ENCODE measurements at places on chromosomes 5 and 9.

DNA sequence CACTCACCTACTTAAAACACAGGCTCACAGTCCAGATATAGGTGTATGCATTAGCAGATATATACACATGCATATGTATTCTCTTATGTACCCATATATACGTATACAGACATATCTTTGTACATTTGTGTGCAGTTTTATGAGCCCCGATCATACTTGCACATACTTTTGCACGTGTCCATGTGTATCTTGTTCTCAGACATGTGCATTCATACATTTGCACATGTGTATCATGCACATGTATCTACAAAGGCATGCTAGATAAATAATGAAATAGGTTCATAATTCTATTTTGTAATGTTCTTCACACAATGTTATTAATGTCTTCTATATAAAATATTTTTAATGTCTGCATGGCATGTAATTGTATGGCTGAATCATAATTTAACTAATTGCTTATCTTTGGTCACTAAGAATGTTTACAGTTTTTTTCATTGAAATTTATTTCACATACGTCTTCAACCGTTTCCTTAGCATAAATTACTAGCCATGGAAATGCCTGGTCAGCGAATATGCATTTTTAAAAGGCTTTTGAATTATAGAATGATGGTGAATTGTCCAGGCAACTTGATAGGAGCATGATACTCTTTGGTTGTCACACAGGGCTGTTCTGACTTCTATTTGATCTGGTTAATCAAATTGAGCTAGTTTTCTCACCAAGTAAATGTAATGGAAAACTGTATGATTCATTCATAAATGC is 2.6 kb downstream of the NDFIP1 start:
- DNase-seq: no peak

- DNase-seq: no peak
Measured at GRCh38 chr5:95949810-95950209, 11.8 kb downstream of the ELL2 start.

GRCh38 chr5:87298692-87299362 is 31.1 kb downstream of the RASA1 start:
- DNase-seq: no peak

DNA sequence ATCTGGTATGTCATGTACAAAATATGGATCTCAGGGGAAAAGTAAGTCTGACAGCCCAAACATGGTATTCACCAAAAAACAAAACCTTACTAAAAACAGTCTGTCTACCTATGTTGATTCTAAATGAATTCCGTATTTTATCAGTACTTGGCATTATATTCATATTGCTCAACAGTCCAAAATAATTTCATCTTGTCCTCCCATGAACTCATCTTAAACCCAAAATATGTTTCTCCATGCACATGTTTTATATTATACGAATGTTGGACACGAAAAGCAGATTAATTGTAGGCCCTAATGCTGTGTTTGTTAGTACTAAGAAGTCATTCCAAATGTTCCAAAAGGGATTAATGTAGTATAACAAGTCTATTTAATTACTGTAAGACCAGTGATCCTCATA is 20.1 kb downstream of the NFIB start:
- no peak for DNase-seq

DNA sequence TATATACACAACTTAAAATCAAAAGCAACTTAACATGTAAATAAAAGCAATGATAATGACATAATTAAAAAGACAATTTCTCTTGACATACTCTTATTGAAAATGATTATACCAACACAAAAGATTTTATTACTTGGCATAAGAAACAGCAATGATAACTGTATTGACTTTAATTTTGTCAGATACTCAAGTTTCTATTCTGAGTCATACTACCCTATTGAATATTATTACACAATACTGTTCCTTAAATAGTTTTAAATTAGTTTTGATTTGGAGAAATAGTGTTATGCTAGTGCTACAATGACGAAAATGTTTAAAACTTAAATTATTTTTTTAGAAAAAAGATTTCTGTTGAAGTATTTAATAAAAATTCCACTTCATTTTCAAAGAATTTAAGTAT is 1319.3 kb upstream of the C9orf72 start:
- no peak for DNase-seq

- peak; percentile 51 for DNase-seq
Measured at GRCh38 chr9:34047864-34048726, 592 bp downstream of the UBAP2 start.

- DNase-seq: no peak
Measured at GRCh38 chr9:8338767-8339510, 539.4 kb upstream of the DMAC1 start.
